ENCODE measurements at places on chromosomes 11 and 22. TPM values are rescaled to one million over a fixed set of nuclear protein-coding genes. Genes with fewer than 3 reads are reported as not detected.

The CFAP300 gene
- 1.1 TPM for total RNA-seq

The FADS1 gene
- 164 TPM for total RNA-seq

- H3K4me1 ChIP-seq = no peaks in the 10 kb centered on the region
- peak; percentile 34 for DNase-seq
- no peak overlapping the region for H3K4me3 ChIP-seq
Measured at GRCh38 chr11:16096336-16096735, 260.0 kb downstream of the SOX6 start.

DNA sequence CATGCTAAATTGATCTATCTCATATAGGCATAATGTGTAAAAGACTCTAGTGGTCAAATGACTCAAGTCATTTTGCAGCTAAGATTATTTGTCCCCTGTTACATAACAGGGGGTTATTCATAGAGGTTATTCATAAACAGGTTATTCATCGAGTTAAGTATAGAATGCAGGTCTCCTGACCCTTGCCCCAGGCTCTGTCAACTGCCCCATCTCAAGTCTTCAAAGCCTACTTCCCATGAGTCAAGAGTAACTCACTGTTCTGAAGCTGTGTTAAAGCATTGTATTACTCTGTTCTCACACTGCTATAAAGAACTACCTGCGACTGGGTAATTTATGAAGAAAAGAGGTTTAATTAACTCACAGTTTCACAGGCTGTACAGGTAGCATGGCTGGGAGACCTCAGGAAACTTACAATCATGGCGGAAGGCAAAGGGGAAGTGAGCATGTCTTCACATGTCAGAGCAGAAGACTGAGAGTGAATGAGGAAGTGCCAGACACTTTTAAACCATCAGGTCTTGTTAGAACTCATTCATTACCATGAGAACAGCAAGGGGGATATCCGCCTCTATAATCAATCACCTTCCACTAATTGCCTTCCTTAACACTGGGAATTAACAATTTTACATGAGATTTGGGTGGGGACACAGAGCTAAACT, 226.2 kb upstream of the BLID start:
- no peaks in the 10 kb centered on the region for H3K27me3 ChIP-seq
- no peak for DNase-seq
- no peaks in the 10 kb centered on the region for H3K36me3 ChIP-seq
- H3K27ac ChIP-seq = no peak overlapping the region

GRCh38 chr22:44731357-44731970, 20.9 kb upstream of the ARHGAP8 start:
- no peak overlapping the region for H3K4me3 ChIP-seq
- no peaks in the 10 kb centered on the region for H3K27me3 ChIP-seq
- no peaks in the 10 kb centered on the region for H3K36me3 ChIP-seq

Data from cardiac muscle cell (in vitro differentiated cells and primary cell).